ENCODE measurements at places on chromosomes 16 and 17.

GRCh38 chr17:64441772-64442540, 7.0 kb upstream of the MILR1 start:
- DNase-seq = peak; percentile 70

DNA sequence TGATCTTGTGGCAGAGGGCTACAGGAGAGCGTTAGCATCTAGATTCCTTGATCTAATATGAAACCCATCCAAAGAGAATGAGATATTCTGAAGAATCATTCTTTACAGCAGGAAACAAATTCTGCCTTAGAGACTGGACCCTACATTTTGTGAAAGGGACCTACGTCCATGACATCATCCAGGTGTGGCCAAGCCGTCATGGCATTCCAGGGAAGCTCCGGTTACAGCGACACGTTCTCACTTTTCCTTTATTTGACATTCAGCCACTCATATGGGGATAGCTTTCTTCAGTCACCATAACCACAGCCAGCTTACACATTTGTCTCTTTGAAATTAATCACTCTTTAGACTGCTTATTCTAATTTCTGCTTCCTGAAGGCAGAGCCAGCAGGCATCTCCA, 408.1 kb downstream of the XYLT1 start:
- no peak for DNase-seq

DNA sequence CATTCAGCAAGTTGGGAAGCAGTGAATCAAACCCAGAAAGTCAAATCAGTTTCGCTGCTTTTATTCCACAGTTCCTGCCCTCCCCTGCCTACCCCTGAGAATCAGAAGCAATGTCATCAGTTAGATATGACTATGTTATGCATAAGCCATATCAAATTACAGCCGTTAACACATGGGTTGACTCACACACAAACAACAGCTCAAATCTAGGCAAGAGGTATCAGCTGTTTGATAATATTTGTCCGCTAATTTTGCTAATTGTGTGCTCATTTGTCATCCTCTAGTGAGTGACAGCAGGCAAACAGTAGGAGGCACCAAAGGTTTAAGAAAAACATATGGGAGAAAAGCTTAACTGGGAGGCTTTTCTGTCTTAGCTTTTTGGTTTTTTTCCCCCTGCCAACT, 327.4 kb upstream of the CCL2 start:
- DNase-seq = no peak

DNA sequence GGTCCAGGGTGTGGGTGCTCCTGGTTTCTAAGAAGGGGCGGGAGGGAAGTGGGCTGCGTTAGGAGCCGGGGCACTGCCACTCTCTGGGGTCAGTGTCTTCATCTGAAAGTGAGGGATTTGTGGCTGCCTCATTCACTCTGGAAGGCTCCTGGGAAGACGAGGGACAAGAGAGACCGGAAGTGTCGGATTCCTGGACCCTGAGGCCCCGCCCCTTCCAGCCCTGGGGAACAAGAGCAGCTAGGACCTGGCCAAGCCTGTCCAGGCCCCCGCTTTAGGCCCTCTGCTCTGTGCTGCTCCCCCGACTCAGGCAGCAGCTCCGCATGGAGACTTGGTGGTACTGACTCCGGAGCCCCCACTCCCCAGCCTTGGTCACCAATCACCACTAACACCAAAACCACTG, 6.5 kb downstream of the LGALS3BP start:
- DNase-seq = no peak

- no peak for DNase-seq
Measured at GRCh38 chr17:41692722-41693521, 4.2 kb downstream of the EIF1 start.

- no peak for DNase-seq
Measured at GRCh38 chr16:79372503-79373184, 227.9 kb downstream of the MAF start.

DNA sequence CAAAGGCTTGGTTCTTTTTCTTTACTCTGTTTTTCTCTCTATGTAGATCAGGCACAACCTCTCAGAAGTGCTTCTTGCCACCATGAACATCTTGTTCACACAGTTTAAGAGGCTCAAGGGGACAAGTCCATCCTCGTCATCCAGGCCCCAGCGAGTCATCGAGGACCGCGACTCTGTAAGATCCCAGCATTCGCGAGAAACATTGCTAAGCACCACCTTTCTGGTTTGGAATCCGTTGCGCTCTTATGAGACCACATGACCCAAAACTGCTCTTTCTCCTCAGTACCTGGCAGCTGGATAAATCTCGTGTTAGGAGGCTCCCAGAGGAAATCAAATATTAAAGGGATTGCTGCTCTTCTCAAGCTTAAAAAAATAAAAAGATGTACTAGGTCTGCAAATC, 23.3 kb upstream of the SLC12A3 start:
- no peak for DNase-seq

DNA sequence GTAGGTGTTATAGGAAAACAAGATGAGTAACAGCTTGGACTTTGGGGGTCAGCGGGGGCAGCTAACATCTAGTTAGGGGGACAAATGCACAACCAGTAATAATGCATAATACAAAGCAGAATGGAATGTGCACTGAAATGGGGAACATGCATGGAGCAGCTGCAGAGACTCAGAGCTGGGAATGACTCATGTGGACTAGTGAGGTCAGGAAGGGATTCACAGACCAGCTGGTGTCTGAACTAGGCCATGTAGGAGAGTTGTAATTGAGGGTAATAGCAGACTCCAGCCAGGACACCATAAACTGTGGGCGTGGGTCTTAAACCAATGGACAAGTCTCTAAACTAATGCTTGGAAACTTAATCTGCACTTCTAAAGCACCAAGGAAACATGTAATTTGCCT, 176.8 kb upstream of the ASIC2 start:
- no peak for DNase-seq

DNA sequence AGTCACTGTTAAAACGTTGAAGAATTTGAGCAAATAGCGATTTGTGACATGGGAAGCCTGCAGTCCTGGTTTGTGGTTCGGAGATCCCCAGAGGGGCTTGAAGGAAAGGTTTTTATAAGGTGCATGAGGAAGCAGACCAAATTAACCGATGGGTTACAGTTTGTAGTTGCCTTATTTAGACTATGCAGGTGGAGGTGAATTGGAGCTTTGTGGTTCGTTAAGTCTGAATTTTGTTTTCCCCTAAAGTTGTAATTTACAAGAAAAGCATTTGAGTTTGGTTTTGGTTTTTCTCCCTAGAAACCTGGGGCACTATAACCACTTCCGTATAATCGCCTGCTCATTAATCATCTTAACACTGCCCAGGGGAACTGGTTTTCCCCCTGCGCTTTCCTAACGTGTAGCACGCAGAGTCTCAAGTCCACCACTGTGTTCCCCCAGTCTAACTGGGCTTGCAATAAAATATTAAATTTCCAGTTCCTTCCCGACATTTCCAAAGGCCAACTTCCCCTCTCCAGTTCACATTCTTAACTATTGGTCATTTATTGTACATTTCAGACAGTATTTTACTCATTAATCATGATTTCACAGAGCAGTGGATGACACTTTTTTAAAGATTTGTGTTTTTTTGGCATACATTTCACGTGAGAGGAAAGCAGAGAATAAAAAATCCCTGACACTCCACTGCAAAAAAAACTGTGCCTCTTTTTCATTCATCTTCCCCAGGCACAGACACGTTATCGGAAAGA, 932 bp downstream of the ZNF267 start:
- DNase-seq = no peak

- DNase-seq = peak; percentile 33
Measured at GRCh38 chr16:17348042-17348783, 122.5 kb downstream of the XYLT1 start.

GRCh38 chr16:77555126-77555525, 120.3 kb upstream of the ADAMTS18 start:
- DNase-seq = no peak

GRCh38 chr17:63681530-63681929, 18.4 kb downstream of the LIMD2 start:
- no peak for DNase-seq

DNA sequence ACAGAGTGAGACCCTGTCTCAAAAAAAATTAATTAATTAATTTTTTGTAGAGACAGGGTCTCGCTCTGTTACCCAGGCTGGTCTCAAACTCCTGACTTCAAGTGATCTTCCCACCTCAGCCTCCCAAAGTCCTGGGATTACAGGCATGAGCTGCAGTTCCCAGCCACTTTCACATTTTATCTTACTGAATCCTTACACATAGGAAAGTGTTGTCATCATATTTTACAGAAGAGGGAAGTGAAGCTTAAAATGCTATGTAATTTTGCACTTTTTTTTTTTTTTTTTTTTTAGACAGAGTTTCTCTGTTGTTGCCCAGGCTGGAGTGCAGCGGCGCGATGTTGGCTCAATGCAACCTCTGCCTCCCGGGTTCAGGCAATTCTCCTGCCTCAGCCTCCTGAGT, 21.1 kb upstream of the ZNF629 start:
- no peak for DNase-seq

GRCh38 chr16:69316595-69317034, 5.5 kb downstream of the VPS4A start:
- DNase-seq = no peak

- no peak for DNase-seq
Measured at GRCh38 chr17:58741121-58741625, 14.5 kb upstream of the PPM1E start.

Measured in tibial artery (tissue), 4 donors.